Fibroblast of lung (primary cell): ENCODE measurements at places on chromosomes 7 and 10. TPM values are rescaled to one million over a fixed set of nuclear protein-coding genes. Genes with fewer than 3 reads are reported as not detected.

DNA sequence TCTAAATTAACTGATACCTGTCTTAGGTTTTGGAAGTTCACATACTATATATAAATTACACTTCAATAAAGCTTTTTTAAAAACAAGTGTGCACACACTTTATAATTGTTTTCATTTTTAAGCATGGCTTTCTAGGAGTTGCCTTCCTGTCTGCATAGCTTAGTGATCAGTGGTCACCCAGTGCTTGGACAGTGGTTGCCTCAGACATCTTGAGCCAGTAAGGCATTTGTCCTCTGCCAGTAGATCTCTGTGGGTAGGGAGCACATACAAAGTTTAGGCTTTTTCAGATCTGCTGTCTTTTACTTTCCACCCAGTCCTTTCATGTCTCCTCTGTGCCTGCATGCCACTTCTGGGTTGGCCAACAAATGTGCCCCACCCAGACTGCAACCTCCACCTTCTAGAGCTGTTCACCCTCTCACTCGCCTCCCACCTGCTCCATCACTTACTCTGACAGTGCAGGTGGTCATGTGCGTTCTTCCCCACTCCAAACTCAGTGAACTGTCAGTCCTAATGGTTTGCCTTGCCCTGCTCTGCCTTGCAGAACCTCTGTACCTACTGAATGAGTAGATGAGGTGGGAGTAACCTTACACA lies 31.7 kb downstream of the TPST1 start:
- no peak for DNase-seq
- no peaks in the 10 kb centered on the region for H3K4me1 ChIP-seq
- H3K36me3 ChIP-seq, result no peaks in the 10 kb centered on the region
- no peaks in the 10 kb centered on the region for H3K27me3 ChIP-seq
- H3K4me3 ChIP-seq, result no peak overlapping the region
- H3K27ac ChIP-seq, result no peak overlapping the region

DNA sequence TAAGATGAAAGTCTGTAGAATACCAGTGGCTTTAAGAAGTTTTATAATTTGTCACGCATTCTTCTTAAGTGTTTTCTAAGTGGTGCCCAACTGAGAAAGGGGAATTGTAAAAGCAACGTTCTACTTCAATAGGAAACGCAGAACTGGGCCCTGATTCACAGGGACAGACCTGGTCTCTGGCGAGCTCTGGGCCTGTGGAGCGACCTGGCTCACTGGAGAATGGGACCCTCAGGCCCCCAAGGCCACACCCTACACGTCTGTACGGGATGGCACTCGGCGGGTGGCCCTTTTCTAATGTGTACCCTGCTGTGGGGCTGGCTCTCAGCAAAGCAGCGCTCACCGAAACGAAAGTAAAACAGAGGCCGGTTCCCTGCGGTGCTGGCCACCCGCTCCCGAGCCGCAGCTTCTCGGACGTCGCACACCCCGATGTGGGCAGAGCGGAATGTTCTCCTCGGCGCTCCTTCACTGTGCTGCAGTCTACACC lies 205.0 kb downstream of the DIP2C start:
- H3K27me3 ChIP-seq, result no peaks in the 10 kb centered on the region
- H3K36me3 ChIP-seq, result peaks cover 2% of the 10 kb centered on the region
- DNase-seq, result peak; percentile 40
- peak overlapping the region; percentile 39 for H3K27ac ChIP-seq

GRCh38 chr10:49655099-49655498 lies 24.4 kb upstream of the C10orf53 start:
- DNase-seq, result no peak
- no peaks in the 10 kb centered on the region for H3K36me3 ChIP-seq
- H3K27ac ChIP-seq, result no peak overlapping the region
- H3K4me1 ChIP-seq, result no peaks in the 10 kb centered on the region
- no peaks in the 10 kb centered on the region for H3K27me3 ChIP-seq

DNA sequence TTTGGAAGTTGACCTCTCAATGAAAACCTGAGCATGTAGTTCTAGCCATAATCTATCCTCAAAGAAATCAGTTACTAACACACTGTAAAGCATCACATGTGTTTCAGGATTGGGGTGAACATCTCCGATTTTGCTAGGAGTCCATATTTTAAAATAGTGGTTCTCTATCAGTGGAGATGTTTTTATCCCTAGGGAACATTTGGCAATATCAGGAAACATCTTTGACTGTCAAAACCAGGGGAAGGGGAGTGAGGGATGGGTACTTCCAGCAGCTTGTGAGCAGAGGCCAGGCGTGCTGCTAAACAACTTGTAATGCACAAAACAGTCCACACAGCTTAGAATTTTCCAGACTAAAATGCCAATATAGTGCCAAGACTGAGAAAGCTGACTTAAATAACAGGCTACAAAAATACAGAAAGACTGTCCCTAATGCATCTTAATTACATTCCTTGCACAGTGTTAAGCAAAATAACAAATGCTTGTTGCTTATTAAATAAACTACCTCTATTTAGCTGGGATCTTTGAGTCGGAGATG lies 120.9 kb downstream of the CRPPA start:
- no peaks in the 10 kb centered on the region for H3K36me3 ChIP-seq

DNA sequence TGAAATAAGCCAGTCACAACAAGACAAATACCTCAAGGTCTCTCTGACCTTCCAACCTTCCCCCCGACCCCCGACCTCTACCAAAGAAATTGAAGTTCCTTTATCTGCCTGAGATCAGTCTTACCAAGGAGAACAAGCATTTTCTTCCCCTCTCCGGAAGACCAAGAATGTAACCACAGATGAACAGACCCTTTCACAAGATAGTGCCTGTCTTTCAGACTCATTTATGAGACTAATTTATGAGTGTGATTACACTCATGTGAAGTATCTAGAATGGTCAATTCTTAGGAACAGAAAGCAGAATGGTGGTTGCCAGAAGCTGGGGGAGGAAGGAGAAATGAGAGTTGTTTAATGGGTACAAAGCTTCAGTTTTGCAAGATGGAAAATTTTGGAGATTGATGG lies 108.9 kb upstream of the MKLN1 start:
- H3K4me1 ChIP-seq, result no peaks in the 10 kb centered on the region
- no peaks in the 10 kb centered on the region for H3K36me3 ChIP-seq
- H3K27me3 ChIP-seq, result no peaks in the 10 kb centered on the region
- H3K27ac ChIP-seq, result no peak overlapping the region

GRCh38 chr10:26854524-26854923 lies 6.2 kb downstream of the ABI1 start:
- H3K36me3 ChIP-seq, result no peaks in the 10 kb centered on the region
- no peak for DNase-seq
- no peaks in the 10 kb centered on the region for H3K27me3 ChIP-seq
- H3K27ac ChIP-seq, result no peak overlapping the region

- no peaks in the 10 kb centered on the region for H3K27me3 ChIP-seq
- no peak overlapping the region for H3K27ac ChIP-seq
- H3K4me3 ChIP-seq, result no peak overlapping the region
- peak; percentile 45 for DNase-seq
Observed at GRCh38 chr10:31953080-31953479, 24.4 kb upstream of the ARHGAP12 start.

DNA sequence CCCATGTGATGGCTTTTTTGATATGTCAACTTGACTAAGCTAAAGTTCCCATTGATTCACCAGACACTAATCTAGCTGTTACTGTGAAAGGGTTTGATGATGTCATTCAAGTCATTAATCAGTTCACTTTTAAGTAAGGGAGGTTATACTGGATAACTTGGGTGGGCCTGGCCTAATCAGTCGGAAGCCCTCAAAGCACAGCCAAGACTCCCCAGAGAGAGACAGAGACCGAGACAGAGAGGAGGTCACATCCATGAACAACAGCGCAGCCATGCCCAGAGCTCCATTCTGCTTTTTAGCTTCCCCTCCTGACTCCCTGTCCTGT lies 103.4 kb downstream of the TRIL start:
- H3K27me3 ChIP-seq, result no peaks in the 10 kb centered on the region
- peaks cover 3% of the 10 kb centered on the region for H3K4me1 ChIP-seq
- no peak for DNase-seq
- H3K4me3 ChIP-seq, result no peak overlapping the region

GRCh38 chr10:100357059-100357858 lies 10.2 kb downstream of the SCD start:
- peaks cover 4% of the 10 kb centered on the region for H3K4me1 ChIP-seq
- H3K36me3 ChIP-seq, result peaks cover 31% of the 10 kb centered on the region
- no peaks in the 10 kb centered on the region for H3K27me3 ChIP-seq
- no peak for DNase-seq
- H3K27ac ChIP-seq, result no peak overlapping the region
- no peak overlapping the region for H3K4me3 ChIP-seq

DNA sequence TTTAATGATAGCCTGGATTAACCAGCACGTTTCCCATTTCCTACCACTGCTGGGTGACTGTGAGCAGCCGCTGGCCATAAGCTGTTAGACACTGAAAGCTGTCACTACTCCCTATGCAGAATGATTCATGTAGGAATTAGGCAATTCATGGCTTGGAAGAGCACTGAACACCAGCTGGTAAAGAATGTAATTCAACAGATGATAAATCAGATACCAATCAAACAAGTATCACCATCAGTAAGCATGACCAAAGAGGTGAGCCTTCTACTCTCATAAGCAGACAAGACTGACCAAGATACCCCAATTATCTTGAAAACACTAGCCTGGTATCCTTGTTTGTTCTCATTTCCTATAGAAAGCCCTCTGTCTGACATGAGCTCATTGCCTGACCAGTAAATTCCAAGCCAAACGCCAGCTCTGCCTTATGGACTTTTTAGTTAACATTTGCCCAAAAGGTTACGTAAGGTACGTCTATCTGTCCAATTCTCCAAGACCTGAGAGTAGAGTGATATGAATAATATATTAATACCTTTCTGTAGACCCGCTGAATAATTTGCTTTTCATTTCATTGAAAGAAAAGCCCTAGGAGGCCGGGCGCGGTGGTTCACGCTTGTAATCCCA lies 127.7 kb downstream of the ELMO1 start:
- H3K4me3 ChIP-seq, result no peak overlapping the region
- no peaks in the 10 kb centered on the region for H3K4me1 ChIP-seq
- no peak for DNase-seq
- no peaks in the 10 kb centered on the region for H3K27me3 ChIP-seq
- H3K36me3 ChIP-seq, result no peaks in the 10 kb centered on the region
- H3K27ac ChIP-seq, result no peak overlapping the region

DNA sequence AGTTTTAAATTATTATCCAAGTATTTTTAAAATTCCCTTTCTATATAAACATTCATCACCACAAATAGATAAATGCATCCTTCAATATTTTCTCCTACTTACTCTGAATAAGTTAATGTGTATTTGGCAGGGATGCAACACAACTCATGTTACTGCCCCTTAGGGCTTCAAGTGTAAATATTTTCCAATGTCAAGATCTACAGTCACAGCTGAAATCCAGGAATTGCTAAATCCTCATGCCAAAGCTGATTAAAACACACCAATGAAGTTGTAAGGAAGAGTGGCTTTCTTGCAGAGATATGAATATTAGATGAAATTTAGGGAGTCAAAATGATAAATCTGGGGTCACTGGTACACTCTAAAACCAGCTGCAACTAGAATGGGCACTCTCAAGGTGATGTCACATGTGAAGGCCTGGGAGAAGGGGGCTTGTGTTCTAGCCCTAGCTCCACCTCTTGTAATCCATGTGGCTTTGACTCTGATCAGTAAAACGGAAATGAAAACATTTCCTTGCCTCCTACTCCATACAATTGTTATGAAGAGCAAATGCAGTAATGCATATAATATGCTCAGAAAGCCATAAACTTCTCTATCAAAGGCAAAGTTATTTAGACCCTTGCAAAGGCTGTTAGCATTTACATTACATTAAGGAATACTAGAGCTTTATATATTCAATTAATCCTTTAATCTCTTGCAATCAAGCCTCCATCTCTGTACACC lies 228.1 kb upstream of the NFE2L3 start:
- H3K36me3 ChIP-seq, result no peaks in the 10 kb centered on the region
- no peak for DNase-seq
- H3K27ac ChIP-seq, result no peak overlapping the region

- H3K4me3 ChIP-seq, result no peak overlapping the region
- no peak overlapping the region for H3K27ac ChIP-seq
- H3K4me1 ChIP-seq, result no peaks in the 10 kb centered on the region
- H3K27me3 ChIP-seq, result peaks cover 12% of the 10 kb centered on the region
Observed at GRCh38 chr10:44399659-44400451, 15.0 kb upstream of the CXCL12 start.

- no peak overlapping the region for H3K4me3 ChIP-seq
- no peaks in the 10 kb centered on the region for H3K4me1 ChIP-seq
- no peaks in the 10 kb centered on the region for H3K27me3 ChIP-seq
- DNase-seq, result no peak
Observed at GRCh38 chr10:111128331-111129180, 51.7 kb downstream of the ADRA2A start.

DNA sequence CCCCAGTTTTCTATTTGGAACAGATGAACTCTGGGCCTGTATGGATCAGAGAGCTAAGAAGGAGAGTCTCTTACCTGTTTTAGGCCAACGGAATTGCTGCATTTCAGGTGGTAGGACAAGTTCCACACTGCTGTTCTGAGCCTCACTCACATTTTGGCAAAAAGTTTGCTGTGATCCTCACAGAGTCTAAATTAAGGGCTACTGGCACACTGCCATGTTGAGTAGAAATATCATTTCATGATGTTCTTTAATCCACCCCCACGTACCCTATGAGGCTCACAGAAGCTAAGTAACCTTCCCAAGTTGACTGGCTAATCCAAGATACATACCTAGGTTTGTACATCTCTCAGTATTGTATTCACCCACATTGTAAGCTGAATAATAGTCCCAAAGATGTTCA lies 447.2 kb downstream of the INHBA start:
- no peaks in the 10 kb centered on the region for H3K36me3 ChIP-seq
- H3K4me1 ChIP-seq, result peaks cover 4% of the 10 kb centered on the region
- H3K27ac ChIP-seq, result no peak overlapping the region
- H3K4me3 ChIP-seq, result no peak overlapping the region
- no peak for DNase-seq

GRCh38 chr7:71601851-71602250 lies 469.9 kb downstream of the GALNT17 start:
- H3K4me1 ChIP-seq, result no peaks in the 10 kb centered on the region
- peak; percentile 5 for DNase-seq
- H3K36me3 ChIP-seq, result no peaks in the 10 kb centered on the region

- no peak overlapping the region for H3K4me3 ChIP-seq
- no peaks in the 10 kb centered on the region for H3K27me3 ChIP-seq
- peaks cover 2% of the 10 kb centered on the region for H3K4me1 ChIP-seq
- H3K36me3 ChIP-seq, result no peaks in the 10 kb centered on the region
- H3K27ac ChIP-seq, result no peak overlapping the region
- DNase-seq, result peak; percentile 74
Observed at GRCh38 chr7:21911341-21911875, 34.3 kb downstream of the CDCA7L start.

The HYAL4 gene
- not detected in 2 replicates for polyA plus RNA-seq

The GAD2 gene
- not detected in 2 replicates for polyA plus RNA-seq

The GCC1 gene
- 7.6 and 8.0 TPM in 2 replicates for polyA plus RNA-seq

The EVX1 gene
- polyA plus RNA-seq, result not detected in 2 replicates

The BAZ1B gene
- 30.5 and 41.5 TPM in 2 replicates for polyA plus RNA-seq

The LIPJ gene
- polyA plus RNA-seq, result not detected in 2 replicates

The UBE2D4 gene
- 20.2 and 21.3 TPM in 2 replicates for polyA plus RNA-seq

The NUDT1 gene
- polyA plus RNA-seq, result 19.8 and 48.9 TPM in 2 replicates

The CCDC172 gene
- not detected in 2 replicates for polyA plus RNA-seq
